HTR-8/SVneo (cell line): ENCODE measurements at places on chromosomes 1 and 21.
A peak's percentile ranks its signal among the peaks of the same experiment; 100 is the strongest.

- DNase-seq, result no peak
These were observed 38.0 kb upstream of the EPS8L3 start for GRCh38 chr1:109801791-109802135.

GRCh38 chr1:71019233-71019969 is 28.2 kb downstream of the PTGER3 start:
- no peak for DNase-seq

GRCh38 chr1:208145167-208145566 is 99.0 kb downstream of the PLXNA2 start:
- no peak for DNase-seq

- DNase-seq, result no peak
These were observed 173.5 kb upstream of the ETV3 start for GRCh38 chr1:157311730-157312081.

GRCh38 chr21:43933199-43933598 is 68.2 kb downstream of the AGPAT3 start:
- DNase-seq, result no peak

DNA sequence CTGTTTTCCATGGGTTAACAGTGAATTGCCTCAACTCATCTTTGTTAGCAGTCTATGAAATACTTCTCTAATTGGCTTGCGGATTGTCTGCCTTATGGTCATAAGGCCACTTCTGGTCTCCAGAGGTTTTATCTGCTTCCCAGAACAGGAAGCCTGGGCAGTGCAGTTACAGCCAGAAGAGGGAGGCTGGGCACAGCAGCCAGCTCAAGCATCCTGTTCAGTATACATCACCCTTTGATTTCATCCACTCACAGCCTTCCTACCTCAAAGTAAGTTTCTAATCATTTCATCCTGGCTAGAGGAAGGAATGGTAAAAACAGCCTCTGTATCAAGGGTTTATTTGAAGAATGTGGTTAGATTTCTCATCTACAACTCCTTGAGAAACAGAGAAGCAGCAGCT is 311.5 kb upstream of the DEPDC1 start:
- no peak for DNase-seq

DNA sequence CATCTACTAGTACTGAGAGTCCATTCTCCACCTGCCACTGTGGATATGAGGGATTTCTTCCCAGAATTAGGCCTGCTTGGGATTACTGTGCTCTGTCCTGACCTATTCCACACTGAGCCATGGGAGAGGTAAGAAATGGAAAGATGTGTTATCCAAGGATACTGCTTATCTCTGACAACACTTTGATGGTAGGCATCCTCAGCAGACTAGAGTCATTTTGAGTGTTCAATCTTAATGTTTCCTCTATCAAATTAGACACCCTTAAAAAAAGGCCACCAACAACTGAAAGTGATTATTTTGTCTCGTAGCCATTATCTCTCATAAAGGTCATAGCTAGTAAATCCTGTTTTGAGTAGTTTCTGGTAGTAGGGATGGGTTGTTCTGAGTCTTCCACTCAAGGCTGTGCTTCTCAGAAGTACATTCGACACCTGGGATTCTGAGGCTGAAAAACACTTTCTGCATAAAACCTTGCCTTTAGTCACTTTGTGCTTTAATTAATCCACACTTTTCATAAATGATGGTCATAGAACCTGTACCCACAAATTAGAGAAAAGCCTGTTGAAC is 8.8 kb downstream of the ATPAF1 start:
- no peak for DNase-seq

DNA sequence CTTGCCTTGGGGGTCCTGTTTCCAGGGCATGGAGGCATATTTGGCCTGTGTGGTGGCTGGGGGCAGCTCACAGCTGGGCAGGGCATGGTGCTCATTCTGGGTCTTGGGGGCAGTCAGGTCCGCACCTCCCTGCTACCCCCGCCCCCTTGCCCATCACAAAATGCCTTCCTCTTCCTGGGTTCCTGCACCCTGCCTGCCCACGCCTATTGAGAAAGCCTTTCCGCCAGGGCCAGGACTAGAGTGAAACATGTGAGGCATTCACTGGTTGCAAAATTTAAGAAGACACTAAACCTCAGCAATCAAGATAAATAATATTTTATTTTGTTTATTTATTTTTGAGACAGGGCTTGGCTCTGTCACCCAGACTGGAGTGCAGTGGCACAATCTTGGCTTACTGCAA is 19.7 kb downstream of the PTAFR start:
- DNase-seq, result no peak

GRCh38 chr1:226406401-226406881 is 1.5 kb downstream of the PARP1 start:
- DNase-seq, result peak; percentile 42

DNA sequence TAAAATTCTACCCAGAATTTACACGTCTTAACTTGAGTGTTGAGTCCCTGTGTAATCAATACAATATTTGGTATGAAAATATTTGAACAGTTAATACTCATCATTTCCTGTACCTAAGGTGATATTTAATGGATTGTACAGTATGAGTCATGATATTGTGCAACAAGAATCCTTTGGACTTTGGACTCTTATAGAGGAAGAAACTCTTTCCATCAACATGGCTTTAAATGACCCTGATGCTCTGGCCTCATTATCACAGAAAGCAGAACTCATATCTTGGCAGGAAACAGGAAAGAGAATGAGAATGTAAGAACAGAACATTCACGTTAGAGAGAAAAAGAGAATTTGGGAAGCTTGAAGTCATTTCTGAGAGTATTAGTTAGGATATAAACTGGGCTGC is 168.8 kb upstream of the B3GALT2 start:
- no peak for DNase-seq

- DNase-seq, result no peak
These were observed 112.0 kb upstream of the LRRC7 start for GRCh38 chr1:69455718-69456117.

GRCh38 chr1:238331557-238331956 is 440.8 kb upstream of the ZP4 start:
- no peak for DNase-seq

DNA sequence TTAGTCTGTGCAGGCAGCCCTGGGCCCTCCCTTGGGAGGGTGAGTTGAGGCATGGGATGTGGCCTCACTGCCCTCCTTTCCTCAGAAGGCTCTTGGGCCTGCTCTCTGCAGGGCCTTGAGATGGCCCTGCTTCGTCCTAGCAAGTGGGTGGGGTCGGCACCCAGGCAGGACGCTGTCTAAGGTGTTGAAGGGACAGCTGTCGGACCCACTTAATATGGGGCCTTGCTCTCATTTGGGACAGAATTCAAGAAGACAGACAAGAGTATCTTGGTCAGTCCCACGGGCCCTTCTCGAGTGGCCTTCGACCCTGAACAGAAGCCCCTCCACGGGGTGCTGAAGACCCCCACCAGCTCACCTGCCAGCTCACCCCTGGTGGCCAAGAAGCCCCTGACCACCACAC is 26.0 kb upstream of the PDXK start:
- DNase-seq, result no peak
